ENCODE measurements at places on chromosomes 12 and 14.
A peak's percentile ranks its signal among the peaks of the same experiment; 100 is the strongest.

GRCh38 chr14:58919217-58919616 is 269.2 kb upstream of the DAAM1 start:
- no peak for DNase-seq

DNA sequence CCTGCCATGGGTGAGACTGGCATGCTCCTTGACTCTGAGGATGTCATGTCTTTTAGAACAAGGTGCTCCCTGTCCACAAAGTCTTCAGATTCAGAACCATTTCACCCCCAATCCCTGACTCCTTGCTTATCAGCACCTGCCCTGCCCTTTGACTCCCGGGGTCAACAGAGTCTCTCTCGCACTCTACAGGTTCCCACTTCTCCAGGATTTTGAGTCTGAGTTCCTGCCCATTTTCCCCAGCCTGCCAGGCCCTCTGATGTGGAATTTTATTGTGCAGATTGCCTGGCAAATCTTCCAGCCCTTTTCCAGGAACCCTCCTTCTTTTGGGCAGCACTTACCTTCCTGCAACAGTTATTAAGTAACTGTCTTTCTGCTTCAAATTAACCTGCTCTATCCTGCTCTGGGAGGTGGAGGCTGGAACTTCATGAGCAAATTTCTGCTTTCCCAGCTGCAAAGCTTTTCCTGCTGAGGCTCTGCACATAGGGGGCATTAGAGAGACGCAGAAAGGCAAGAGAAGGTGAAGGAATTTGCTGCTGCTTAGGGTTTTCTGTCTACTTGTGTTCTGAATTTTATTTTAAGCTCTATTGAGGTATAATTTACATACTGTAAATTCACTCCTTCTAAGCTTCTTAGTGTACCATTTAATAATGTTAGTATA is 259.1 kb downstream of the PCNX1 start:
- peak; percentile 39 for DNase-seq

GRCh38 chr14:49193332-49194065 is 392.7 kb downstream of the RPS29 start:
- DNase-seq: no peak

DNA sequence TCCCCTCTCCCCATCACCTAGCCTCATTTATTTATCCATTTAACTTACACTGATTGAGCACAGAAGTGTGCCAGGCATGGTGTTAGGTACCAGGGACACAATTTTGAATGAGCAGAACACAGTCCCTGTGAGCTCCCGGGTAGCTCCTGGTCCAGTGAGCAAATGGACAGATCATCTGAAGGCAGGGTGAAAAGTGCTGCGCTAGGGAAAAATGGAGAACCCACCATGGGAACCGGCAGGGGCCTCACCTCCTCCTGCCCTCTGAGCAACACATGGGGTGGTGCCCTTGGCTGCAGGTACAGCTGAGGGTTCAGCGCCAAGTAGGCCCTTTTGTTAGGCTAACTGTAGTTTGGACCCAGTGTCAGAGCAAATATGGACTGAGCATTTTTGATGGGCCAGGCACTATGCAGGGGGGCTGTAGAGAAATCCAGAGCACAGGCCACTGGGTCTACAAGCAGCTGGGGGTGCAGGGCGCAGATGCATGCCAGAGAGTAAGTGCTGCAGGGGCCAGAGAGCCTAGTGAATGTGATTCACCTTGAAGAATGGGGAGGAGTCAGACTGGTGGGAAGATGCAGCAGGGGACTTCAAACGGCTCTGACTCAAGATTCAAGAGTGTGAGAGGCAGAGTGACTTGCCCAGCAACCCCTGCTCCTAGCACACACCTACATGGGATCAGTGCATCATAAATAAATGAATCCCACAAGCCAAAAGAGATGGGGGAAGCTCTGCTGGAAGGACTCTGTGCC is 28.2 kb downstream of the LTBP2 start:
- DNase-seq: no peak

Data from GM04503 (cell line).